CD4-positive, alpha-beta memory T cell (primary cell): ENCODE measurements at places on chromosomes 1 and 21.
A peak's percentile ranks its signal among the peaks of the same experiment; 100 is the strongest.

- DNase-seq, result no peak
These were observed 127.9 kb downstream of the CLIC6 start for GRCh38 chr21:34796518-34797200.

DNA sequence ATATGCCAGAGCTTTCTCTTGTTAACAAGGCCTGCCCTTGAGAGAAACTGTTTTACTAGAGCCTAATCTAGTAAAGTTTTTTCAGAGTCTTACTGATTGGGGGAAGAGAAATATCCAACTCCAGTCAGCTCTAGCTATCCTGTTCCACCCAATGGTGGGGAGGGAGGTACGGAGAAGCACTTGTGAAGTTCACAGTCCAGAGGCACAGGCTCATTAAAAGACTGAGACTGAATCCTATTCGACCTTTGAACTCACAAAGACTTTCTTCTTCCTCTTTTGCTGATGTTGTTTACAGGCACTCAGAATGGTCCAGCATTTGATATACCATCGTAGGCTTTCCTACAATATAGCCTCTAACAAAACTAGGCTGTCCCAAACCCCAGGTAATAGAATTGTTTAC, 15.5 kb upstream of the SFT2D2 start:
- no peak for DNase-seq

- no peak for DNase-seq
These were observed 2.1 kb upstream of the FCRLB start for GRCh38 chr1:161719325-161719611.

- DNase-seq, result no peak
These were observed 42.1 kb upstream of the LAX1 start for GRCh38 chr1:203722909-203723308.

GRCh38 chr1:931380-932172, 7.9 kb downstream of the SAMD11 start:
- no peak for DNase-seq

DNA sequence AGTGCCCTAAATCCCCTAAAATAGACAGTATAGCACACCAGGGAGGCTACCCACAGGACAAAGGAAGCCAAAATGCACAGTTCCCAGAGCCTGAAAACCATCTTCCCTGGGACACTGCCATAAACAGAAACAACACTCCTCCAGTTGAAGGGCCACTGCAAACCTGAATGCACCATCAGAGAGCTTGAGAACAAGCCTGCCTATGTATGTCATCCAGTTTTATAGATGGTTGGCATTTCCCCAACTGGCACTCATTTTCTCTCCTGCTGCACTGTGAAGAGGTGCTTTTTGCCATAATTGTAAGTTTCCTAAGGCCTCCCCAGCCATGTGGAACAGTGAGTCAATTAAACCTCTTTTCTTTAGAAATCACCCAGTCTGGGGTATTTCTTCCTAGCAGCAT, 169.0 kb downstream of the AGBL4 start:
- DNase-seq, result no peak

GRCh38 chr1:201535046-201535918, 3.6 kb upstream of the NAV1 start:
- DNase-seq, result no peak

DNA sequence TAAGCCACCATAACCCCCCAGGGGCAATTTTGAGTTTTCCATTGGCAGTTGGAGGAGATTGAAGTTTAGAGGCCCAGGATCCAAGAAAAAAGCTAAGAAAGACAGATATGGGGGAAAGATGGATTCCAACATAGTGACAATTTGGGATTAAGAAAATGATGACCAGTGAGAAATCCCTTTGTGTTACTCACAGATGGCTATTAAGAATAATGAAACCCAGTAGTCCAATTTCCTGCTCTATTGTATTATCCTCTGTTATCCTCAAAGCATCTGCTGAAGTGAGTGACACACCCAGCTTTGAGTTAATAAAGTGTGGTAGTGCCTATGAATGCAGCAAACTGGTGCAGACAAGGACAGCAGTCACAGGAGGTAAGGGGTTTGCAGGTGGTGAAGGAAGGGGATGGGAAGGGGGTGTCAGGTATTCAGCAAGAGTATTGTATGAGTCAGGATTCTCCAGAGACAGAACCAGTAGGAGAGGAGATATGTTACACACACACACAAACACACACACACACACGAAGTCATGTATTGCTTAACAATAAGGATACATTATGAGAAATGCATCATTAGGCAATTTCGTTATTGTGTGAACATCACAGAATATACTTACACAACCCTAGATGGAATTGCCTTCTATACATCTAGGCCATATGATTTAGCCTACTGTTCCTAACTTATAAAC, 112.4 kb upstream of the VANGL1 start:
- no peak for DNase-seq

DNA sequence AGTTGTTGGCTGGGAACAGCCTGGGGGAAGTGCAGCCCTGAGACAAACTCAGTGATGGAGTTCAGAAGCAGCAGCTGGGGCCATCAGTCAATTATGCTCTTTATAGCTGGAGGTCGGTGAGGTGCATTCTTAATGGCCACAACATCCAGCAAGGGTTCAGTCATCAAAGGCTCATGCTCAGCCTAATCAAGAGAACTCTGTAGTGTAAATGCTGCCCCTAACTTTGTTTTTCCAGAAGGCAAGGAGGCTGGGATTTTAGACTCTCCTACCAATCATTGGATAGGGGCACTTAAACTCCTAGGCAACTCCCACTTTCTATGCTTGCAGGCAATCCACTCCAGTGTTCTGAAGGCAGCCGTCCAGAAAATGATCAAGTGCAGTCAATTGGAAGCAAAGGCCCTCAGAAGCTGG, 15.0 kb upstream of the RGS4 start:
- no peak for DNase-seq

- no peak for DNase-seq
These were observed 88.0 kb downstream of the SPSB1 start for GRCh38 chr1:9380711-9381110.

GRCh38 chr1:229714964-229715603, 89.0 kb downstream of the URB2 start:
- peak; percentile 26 for DNase-seq

GRCh38 chr1:222275729-222276465, 272.0 kb downstream of the HHIPL2 start:
- DNase-seq, result no peak

DNA sequence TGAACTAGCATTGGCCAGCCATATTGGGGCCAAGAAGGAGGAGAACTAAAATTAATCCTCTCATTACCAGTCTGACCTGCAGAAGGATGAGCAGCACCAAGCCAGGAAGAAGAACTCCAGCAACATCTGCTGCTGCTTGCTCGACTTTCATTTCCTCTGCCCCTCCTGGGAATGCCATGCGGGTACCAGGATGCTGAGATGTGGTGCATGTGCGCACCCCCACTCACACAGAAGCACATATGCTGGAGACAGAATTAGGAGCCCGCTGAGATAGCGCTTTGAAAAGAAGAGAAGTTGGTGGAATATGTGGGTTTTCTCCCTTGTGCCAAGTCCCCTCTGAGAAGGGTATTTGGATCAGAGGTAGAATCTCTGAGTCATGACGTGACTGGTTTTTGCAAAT, 70.4 kb downstream of the PLXNA2 start:
- no peak for DNase-seq

- DNase-seq, result no peak
These were observed 23.9 kb upstream of the H3-3A start for GRCh38 chr1:226038661-226039060.
